Gastrocnemius medialis (tissue), 4 donors: ENCODE measurements at places on chromosomes 7 and 10. TPM values are rescaled to one million over a fixed set of nuclear protein-coding genes. Genes with fewer than 3 reads are reported as not detected.

Gene MORN4
- 0.51 TPM for total RNA-seq

Gene SLC13A1
- not detected for total RNA-seq

Gene OR2A1
- total RNA-seq = not detected

Gene ZP3
- not detected for total RNA-seq

Gene CDCA7L
- total RNA-seq = 1.2 TPM

Gene LMBR1
- 35.0 TPM for total RNA-seq

Gene SH2D4B
- not detected for total RNA-seq

Gene GDF2
- total RNA-seq = not detected

Gene SPAG6
- total RNA-seq = not detected

Gene ACTA2
- total RNA-seq = 85.4 TPM

Gene SAMD9L
- total RNA-seq = 2.3 TPM

Gene FAM25C
- not detected for total RNA-seq

Gene MARVELD1
- 3.4 TPM for total RNA-seq

Gene LLCFC1
- total RNA-seq = not detected

Gene CRTAC1
- total RNA-seq = 3.9 TPM

Gene GATA3
- total RNA-seq = 0.61 TPM

Gene THSD7A
- total RNA-seq = 0.78 TPM

Gene AVL9
- 27.6 TPM for total RNA-seq

Gene VSTM2A
- total RNA-seq = not detected

Gene AHCYL2
- total RNA-seq = 30.9 TPM

Gene RNF32
- not detected for total RNA-seq

Gene ANXA8
- total RNA-seq = 0.24 TPM

Gene ADAM22
- total RNA-seq = 0.16 TPM

Gene MKI67
- total RNA-seq = 0.25 TPM

Gene GALNT17
- 1.9 TPM for total RNA-seq

Gene GIMAP8
- total RNA-seq = 6.4 TPM

Gene PRLHR
- not detected for total RNA-seq

Gene GCC1
- total RNA-seq = 17.9 TPM

Gene NXPH1
- not detected for total RNA-seq

Gene FKBP6
- total RNA-seq = not detected

Gene HOXA2
- total RNA-seq = 0.88 TPM

Gene TBC1D12
- total RNA-seq = 11.4 TPM

Gene TUBB8
- not detected for total RNA-seq

Gene UPK3B
- total RNA-seq = 0.27 TPM

Gene LRCH4
- total RNA-seq = 87.5 TPM

Gene PDGFA
- total RNA-seq = 31.7 TPM

Gene CCDC136
- total RNA-seq = 15.8 TPM

Gene EBF3
- 5.5 TPM for total RNA-seq

Gene SPDYE16
- not detected for total RNA-seq

Gene AQP1
- total RNA-seq = 81.9 TPM

Gene TRIM50
- total RNA-seq = not detected

Gene NAT16
- total RNA-seq = not detected

Gene EVX1
- total RNA-seq = not detected

Gene NHLRC2
- 46.7 TPM for total RNA-seq

Gene INPP5A
- total RNA-seq = 107 TPM

Gene TMEM139
- total RNA-seq = not detected

Gene NFKB2
- 13.5 TPM for total RNA-seq

Gene PBLD
- total RNA-seq = 3.7 TPM

Gene KLHDC10
- total RNA-seq = 27.6 TPM

Gene CDC14C
- not detected for total RNA-seq

Gene ARHGAP22
- 0.92 TPM for total RNA-seq

Gene OGDHL
- total RNA-seq = 0.20 TPM

Gene NEUROD6
- total RNA-seq = not detected

Gene ABCA13
- total RNA-seq = 0.03 TPM

Gene FGL2
- total RNA-seq = 5.8 TPM
